ENCODE measurements at places on chromosomes 2 and 18.

DNA sequence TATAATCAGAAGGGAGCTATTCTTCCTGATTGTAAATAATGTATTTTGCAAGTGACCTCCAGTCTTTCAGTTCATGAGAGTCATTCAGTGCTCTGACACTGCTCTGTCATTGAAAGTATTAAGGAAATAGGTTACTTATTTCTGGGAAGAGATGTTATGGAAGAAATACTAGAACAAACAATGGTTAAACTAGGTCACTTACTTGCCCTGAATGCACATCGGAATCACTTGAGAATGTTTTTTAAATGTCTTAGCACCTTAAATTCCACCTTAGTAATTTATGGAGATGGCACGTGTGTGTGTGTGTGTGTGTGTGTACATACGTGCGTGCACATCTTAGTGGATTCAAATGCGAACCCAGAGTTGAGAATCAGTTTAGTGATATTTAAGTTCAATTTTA is 126.6 kb upstream of the KCNH7 start:
- H3K4me3 ChIP-seq = no peak overlapping the region
- no peaks in the 10 kb centered on the region for H3K4me1 ChIP-seq
- no peaks in the 10 kb centered on the region for H3K36me3 ChIP-seq

DNA sequence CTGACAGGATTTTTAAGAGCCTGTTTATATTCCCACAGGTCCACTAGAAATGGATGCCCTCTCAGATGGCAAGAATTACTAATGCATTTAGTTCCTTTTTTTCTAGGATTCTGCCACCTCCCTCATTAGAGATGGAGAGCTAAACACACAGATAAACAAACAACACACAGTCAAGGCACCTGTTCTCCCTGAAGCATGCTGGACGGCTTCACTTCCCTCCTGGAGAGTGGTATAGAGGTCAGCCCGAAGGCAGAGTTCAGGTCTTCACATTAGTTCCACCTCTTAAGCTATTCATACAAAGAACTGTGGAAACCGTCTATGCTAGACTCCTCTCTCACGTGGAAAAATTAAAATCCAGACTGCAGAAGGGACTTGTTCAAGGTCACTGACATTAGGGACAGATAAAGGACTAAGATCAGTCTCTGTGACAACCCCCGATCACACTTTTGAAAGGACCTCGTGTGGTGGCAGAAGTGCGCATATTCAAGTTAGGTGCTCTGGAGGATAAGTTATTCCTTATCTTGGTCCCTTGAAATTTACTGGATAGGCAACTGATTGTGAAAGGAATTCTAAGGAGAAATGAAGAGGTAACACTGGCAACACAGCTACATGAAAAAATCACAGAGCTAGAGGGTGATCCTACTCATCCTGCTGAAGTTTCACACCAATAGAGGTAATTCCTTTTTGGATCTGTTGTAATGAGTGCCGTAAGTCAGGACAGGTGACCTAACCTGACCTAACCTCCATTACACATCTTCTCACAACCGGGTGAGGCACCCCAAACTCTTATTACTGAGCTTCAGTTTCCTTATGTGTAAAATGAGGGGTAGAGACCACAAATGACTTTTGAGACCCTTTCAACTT is 75.1 kb downstream of the SPRED2 start:
- H3K27ac ChIP-seq = no peak overlapping the region
- DNase-seq = peak; percentile 78
- no peaks in the 10 kb centered on the region for H3K27me3 ChIP-seq
- H3K4me1 ChIP-seq = peaks cover 18% of the 10 kb centered on the region
- H3K4me3 ChIP-seq = no peak overlapping the region

DNA sequence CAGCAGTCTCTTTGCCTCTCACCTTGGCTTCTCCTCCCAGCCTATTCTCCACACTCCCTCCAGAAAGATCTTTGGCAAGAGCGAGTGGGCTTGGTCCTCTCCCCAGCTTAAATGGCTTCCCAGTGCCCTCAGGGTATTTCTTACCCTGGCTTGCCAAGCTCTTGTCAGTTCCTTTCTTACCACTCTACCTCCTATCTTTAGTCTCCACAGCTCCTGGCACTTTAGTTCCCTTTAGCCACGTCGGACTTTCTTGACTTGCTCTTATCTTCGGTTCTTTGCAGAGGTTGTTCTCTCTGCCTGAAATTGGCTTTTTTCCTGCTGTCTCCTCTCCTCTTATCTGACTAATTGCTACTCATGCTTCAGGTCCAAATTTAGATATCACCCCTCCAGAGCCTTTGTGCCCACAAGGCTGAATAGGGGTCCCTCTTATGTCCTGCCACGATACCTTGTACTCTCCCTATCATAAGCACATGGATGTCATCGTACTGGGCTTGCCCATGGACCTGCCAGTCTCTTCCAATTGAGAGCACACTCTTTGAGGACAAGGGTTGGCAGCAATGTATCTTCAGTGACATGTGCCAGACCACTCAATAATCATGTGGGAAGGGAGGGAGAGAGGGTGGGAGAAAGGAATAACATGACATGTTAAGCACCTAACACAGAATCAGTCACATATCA is 131.7 kb upstream of the CTAGE1 start:
- H3K27me3 ChIP-seq = no peaks in the 10 kb centered on the region
- H3K27ac ChIP-seq = no peak overlapping the region
- no peak overlapping the region for H3K4me3 ChIP-seq
- H3K4me1 ChIP-seq = peaks cover 6% of the 10 kb centered on the region

DNA sequence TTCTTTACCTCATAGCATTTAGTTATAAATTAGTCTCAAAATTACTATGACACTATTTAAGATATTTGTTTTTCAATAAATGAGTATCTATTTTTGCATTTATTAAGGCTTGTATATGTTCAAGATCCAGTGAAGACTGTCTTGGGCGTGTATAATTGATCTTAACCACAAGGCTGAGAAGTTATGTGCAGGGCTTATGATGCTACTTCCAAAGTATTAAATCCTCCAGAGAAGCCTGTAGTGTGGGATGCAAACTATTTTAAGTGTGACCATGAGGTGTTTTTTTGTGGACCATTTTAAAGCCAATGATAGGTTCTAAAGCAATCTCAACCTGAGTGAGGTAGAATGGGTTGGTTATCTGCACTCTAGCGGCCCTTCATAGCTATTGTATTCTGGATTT is 219.9 kb downstream of the ZNF407 start:
- H3K4me3 ChIP-seq = no peak overlapping the region
- no peaks in the 10 kb centered on the region for H3K36me3 ChIP-seq
- H3K27ac ChIP-seq = no peak overlapping the region
- no peaks in the 10 kb centered on the region for H3K27me3 ChIP-seq
- DNase-seq = no peak

DNA sequence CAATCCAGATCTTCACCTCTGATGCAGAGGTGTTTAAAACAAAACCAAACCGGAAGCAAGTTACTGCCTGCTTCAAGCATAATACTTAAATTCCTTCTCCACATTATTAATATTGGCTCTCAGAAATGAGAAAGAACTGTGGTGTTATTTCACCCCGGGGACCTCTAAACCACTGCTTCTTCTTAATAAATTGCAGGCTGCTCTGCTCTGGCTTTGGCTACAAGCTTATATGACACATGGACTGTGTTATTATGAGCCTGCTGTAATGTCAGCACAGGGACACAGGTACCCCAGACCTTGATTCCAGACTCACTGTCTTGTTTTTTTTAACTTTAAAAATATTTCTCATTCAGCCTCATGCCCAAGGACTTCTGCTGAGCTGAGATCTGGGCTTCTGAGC is 45.1 kb downstream of the ST6GAL2 start:
- no peaks in the 10 kb centered on the region for H3K27me3 ChIP-seq
- H3K27ac ChIP-seq = no peak overlapping the region
- no peak overlapping the region for H3K4me3 ChIP-seq
- H3K4me1 ChIP-seq = no peaks in the 10 kb centered on the region
- no peaks in the 10 kb centered on the region for H3K36me3 ChIP-seq
- no peak for DNase-seq

GRCh38 chr18:34978533-34978893 is 62.7 kb upstream of the MAPRE2 start:
- H3K36me3 ChIP-seq = no peaks in the 10 kb centered on the region
- H3K4me3 ChIP-seq = no peak overlapping the region
- DNase-seq = peak; percentile 27

DNA sequence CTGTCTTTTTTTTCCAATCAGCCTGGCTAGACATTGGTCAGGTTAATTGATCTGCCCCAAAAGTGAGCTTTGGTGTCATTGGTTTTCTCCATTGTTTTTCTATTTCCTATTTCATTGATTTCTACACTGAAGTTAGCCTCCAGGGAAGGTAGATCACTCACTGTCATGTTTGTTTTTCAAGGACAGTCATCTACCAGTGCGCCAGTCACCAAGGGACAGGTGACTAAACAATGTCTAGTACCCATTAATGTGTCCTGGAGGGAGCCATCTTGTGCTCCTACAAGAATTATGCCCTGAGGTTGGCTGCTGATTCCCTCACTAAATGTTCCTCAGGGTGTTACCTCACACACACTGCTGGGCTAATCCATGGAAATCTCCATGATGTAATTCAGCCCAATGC is 17.6 kb upstream of the USP40 start:
- H3K27ac ChIP-seq = no peak overlapping the region
- no peaks in the 10 kb centered on the region for H3K36me3 ChIP-seq
- no peaks in the 10 kb centered on the region for H3K4me1 ChIP-seq
- no peak overlapping the region for H3K4me3 ChIP-seq
- H3K27me3 ChIP-seq = no peaks in the 10 kb centered on the region

GRCh38 chr2:127718271-127718670 is 17.0 kb downstream of the SFT2D3 start:
- DNase-seq = no peak
- H3K27me3 ChIP-seq = no peaks in the 10 kb centered on the region
- peaks cover 8% of the 10 kb centered on the region for H3K36me3 ChIP-seq
- H3K27ac ChIP-seq = no peak overlapping the region

DNA sequence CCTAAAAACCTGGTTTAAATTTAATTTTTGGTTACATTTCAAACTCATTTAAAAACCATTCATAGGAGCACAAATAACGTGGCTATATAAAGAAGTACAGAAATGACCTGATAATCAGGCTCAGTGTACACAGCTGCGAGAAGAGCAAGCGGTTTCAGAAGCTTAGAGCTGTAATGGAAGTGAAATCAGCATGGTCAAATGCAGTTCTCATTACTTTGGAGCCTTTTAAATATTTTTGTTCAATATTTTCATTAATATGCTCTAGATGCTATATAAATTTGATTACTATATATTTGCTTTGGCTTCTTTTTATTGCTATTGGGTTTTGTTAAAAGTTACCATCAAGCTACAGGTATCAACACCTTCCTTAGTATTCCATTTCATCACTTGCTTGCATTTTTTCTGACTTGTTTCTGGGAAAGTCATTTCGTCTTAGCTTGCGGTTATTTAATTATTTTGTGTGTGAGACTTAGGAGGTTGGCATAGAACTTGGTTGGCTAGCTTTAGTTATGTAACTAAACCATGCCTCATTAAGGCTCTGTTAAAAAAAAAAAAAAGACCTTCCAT is 58.7 kb downstream of the AFTPH start:
- H3K27ac ChIP-seq = no peak overlapping the region
- no peaks in the 10 kb centered on the region for H3K36me3 ChIP-seq
- no peaks in the 10 kb centered on the region for H3K4me1 ChIP-seq
- H3K27me3 ChIP-seq = no peaks in the 10 kb centered on the region
- no peak overlapping the region for H3K4me3 ChIP-seq

- no peak overlapping the region for H3K4me3 ChIP-seq
- no peaks in the 10 kb centered on the region for H3K36me3 ChIP-seq
- no peak overlapping the region for H3K27ac ChIP-seq
- DNase-seq = peak; percentile 95
- no peaks in the 10 kb centered on the region for H3K27me3 ChIP-seq
These were observed 32.3 kb downstream of the SCTR start for GRCh38 chr2:119491776-119492525.

DNA sequence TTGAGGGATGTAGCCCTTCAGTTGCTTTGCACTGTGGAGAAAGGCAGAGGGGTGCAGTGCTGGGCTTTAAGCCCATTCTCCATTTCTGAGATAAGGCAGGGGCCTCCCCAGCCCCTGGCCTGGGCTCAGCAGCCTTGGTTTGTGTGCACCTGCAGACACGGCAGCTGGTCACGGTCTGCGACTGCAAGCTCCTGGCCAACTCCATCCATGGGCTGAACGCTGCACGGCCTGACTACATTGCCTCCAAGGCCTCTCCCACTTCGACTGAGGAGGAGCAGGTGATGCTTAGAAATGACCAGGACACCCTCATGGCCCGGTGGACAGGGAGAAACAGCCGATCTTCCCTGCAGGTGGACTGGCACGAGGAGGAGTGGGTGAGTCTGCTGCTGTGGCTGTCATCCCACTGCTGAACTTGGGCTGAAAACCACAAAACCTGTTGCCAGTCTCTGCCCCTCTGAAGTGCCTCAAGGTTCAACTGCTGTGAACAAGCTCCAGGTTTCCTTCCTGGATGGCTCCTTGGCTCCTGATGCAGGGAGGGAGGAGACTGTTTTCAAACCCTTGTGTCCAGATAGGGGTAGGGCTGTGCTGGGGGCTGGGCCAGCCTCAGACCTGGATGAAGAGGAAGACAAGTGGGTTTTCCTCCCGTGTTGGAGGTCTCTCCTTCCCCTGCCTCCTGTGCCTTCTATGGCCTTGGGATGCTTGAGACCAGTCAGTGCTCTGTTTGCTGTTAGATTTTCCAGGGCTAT is 54.0 kb downstream of the COA5 start:
- H3K4me1 ChIP-seq = no peaks in the 10 kb centered on the region
- no peak overlapping the region for H3K27ac ChIP-seq
- no peaks in the 10 kb centered on the region for H3K27me3 ChIP-seq
- peaks cover 32% of the 10 kb centered on the region for H3K36me3 ChIP-seq

GRCh38 chr2:59297816-59298215 is 1056.7 kb upstream of the FANCL start:
- DNase-seq = peak; percentile 71
- no peaks in the 10 kb centered on the region for H3K27me3 ChIP-seq
- H3K27ac ChIP-seq = no peak overlapping the region
- no peaks in the 10 kb centered on the region for H3K36me3 ChIP-seq
- H3K4me3 ChIP-seq = no peak overlapping the region
- peaks cover 2% of the 10 kb centered on the region for H3K4me1 ChIP-seq

DNA sequence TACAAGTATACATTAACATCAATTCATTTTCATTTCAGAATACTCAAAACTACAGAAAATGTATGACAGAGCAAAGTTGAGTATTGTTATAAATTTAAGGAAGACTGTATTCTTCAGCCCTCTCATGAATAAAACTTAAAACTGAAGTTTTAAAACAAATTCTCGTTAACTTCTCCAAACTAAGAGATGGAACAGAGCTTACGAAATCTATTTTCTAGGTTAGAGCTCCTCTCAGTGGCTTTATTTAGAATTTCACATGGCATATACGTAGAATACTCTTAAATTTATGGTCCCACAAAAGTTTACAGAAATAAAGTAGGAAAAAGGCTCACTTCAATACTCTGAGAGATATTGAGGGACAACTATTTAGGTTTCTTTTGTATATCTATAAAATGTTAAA is 612.1 kb downstream of the KCNJ3 start:
- no peaks in the 10 kb centered on the region for H3K36me3 ChIP-seq
- no peak overlapping the region for H3K27ac ChIP-seq
- H3K4me3 ChIP-seq = no peak overlapping the region
- no peaks in the 10 kb centered on the region for H3K27me3 ChIP-seq
- DNase-seq = peak; percentile 52
- no peaks in the 10 kb centered on the region for H3K4me1 ChIP-seq

GRCh38 chr2:138640921-138641676 is 139.1 kb downstream of the NXPH2 start:
- no peak overlapping the region for H3K4me3 ChIP-seq
- H3K4me1 ChIP-seq = no peaks in the 10 kb centered on the region
- no peak for DNase-seq
- H3K27me3 ChIP-seq = no peaks in the 10 kb centered on the region
- no peaks in the 10 kb centered on the region for H3K36me3 ChIP-seq
